ENCODE measurements at places on chromosomes 16 and 17.

DNA sequence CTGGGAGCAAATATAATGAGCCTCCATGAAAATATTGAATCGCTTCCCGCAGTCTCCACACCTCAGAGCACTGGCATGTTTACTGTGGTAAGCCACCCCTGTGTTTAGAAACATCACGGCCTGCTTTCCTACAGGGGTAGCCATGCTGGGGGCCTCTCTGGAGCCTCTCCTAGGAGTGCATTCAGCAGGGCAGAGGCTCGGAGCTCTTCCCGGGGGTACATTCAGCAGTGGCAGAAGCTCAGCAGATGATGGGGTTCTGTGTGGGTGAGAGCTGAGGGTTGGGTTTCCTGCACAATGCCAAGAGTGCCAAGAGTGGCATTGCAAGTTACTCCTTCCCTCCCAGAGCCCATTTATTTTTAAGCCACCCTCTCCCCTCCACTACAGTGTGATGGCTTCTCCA is 386.6 kb downstream of the SEC14L1 start:
- no peak for DNase-seq

- no peak for DNase-seq
Observed at GRCh38 chr16:76926595-76926994, 264.4 kb upstream of the MON1B start.

DNA sequence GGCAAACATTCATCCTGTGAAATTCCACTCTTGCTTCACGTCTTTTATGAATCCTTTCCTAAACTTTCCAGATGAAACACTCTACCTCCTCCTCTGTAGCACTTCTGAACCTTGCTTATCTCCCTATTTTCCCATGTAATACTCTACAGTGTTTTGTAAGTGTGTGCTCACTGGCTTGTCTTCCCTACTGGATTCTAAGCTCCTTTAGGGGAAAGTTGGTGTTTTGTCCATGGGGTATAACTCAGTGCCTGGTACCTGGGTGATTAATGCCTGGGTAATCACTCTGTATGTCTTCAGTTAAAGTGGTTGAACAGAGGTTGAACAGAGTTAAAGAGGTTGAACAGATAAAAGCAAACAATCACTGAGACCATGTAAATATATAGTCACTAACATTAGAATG is 3.8 kb upstream of the KAT7 start:
- no peak for DNase-seq

- DNase-seq, result no peak
Observed at GRCh38 chr17:65041518-65041917, 15.0 kb downstream of the GNA13 start.

- DNase-seq, result peak; percentile 12
Observed at GRCh38 chr17:40648384-40648968, 858 bp upstream of the SMARCE1 start.

Measured in LoVo (cell line).